Stimulated activated CD4-positive, alpha-beta T cell treated with anti-CD3 and anti-CD28 coated beads, Interleukin-1b, Interleukin-23, amount 100 ng/mL, for 1 hour (primary cell): ENCODE measurements at places on chromosomes 7 and 10.

- no peak for DNase-seq
These were observed 657 bp downstream of the HACD1 start for GRCh38 chr10:17616403-17617030.

DNA sequence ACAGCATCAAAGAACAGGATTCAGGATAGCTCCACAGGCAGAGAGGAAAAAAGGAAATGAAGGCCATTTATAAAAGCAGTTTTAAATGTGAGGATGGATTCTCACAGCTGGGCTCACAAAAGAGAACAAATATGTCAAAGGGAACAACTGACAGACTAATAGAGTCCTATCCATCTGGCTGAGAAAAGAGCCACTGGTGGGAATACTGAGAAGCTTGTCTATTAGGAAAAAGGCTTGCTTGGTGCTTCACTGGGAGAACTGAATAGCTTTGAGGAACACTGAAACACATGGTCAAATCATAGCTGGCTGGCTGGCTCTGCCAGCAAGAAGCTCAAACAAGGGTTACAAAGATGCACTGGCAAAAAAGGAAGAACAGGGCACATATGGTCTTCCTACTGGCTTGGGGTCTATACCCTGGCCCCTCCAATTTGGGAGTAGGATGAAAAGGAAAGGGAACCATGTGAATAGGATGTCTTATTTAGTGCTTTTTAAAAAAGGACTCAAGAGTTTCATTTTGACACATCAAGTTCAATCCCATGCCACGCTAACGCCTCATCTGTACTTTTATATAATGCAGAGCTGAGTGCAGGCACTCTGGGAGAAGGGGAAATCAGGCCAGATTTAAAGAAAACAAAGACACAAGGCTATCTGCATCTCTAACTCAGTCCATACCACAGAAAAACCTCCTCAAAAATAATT, 44.8 kb upstream of the KCNIP2 start:
- DNase-seq, result no peak

- no peak for DNase-seq
These were observed 478.3 kb downstream of the TNS3 start for GRCh38 chr7:47103498-47104205.

DNA sequence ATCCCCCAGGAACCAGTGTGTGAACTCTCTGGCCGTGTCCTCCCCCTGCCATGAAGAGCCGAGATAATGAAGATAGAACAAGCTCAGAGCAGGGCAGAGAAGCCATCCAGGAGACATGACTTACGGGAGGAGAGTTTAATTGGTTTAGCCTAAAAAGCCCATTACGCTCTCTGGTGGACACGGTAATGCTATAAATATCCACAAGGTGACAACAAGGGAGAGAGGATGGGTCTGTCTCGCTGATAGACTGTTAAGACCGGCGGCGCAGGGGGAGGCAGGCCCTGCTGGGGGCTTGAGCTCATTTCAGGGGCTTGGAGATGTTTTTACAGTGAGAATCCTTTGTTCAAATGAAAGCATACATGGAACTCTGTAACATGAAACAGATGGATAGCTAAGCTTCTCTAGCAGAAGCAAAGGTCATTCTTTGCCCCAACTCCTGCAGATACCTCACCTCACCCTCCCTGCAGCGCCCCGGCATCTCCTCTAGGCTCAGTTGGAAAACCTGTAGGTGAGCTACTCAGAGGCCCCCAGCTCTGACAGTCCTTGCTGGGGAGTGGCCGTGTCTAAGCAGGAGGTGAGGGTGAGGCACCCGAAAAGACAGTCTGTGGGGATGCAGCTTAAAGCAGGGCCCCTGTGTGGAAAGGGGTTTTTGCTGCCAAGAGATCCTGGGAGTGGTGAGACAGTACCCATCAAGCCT, 40.8 kb upstream of the LOXL4 start:
- no peak for DNase-seq

GRCh38 chr7:43905956-43906330, 453 bp downstream of the URGCP start:
- no peak for DNase-seq

DNA sequence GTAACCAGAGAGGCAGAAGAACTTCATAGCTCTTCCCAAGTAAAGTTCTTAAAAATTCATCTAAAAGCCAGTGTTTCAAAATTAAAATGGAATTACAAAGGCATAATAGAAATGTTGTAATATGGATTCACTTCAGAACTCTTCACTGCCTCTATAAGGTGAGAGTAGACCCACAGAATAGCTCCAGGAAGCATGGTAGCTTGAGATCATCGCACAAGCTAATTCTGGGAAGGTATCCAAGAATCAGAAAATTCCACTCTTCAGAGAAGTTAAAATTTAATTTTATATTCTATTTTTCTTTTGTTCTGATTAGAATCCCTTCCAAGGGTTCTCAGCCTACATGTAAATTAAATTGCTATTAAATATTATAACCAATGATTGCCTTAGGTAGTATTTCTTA, 1.5 kb upstream of the DHX32 start:
- DNase-seq, result no peak

GRCh38 chr7:86956567-86956966, 102.9 kb downstream of the ELAPOR2 start:
- no peak for DNase-seq

DNA sequence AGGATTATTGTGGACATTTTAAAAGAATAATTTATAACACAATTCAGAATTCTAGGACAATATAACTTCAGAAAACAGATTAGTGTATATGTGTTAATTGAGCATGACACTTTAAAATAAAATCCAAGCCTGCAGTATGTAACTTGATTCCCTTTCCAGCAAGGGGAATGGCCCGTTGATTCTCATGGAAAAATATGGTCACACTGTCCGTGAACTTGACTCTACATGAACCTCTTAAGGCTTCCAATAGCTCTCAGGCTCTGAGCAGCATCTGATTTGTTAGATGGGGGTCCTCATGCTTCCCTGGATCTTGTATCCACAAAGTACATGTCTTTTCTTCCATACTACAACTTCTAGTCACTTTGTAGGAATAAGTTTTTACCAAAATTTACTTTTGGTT, 85.5 kb upstream of the AKR1E2 start:
- DNase-seq, result no peak

DNA sequence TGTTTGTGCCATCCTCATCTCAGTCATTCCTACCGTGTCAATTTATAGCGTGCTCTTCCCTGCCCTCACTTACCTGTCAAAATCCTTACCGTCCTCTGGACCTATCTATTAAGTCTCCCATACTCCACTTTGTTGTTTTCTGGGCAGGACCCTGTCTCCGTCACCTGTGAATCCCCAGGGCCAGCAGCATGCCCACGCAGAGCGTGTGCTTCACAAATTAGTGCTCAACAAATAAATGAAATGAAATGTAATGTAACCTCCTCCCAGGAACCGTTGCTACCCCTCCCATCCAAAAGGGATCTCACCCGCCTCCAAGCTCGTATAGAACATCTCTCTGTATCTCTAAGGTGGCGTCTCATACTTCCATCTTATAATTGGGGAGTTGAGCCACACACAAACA, 589.9 kb upstream of the MGMT start:
- no peak for DNase-seq

DNA sequence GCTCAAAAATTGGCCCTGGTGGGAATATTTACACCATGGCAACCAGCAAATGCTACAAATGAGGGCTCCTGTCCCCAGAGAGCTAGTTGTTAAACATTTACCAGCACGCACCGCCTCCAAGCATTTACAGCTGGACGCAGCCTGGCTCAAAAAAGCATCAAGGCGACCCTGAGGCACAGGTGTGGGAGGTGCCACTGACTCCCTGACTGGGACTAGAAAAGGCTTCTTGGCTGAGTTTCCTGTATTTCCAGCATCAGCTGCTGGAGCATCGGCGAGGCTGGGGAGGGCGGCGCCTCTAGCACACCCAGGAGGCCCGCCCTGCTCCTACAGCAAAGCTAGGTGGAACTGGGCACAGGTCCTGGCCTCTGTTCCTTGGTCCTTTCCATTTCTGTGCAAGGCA, 43.5 kb upstream of the ZRANB1 start:
- no peak for DNase-seq

DNA sequence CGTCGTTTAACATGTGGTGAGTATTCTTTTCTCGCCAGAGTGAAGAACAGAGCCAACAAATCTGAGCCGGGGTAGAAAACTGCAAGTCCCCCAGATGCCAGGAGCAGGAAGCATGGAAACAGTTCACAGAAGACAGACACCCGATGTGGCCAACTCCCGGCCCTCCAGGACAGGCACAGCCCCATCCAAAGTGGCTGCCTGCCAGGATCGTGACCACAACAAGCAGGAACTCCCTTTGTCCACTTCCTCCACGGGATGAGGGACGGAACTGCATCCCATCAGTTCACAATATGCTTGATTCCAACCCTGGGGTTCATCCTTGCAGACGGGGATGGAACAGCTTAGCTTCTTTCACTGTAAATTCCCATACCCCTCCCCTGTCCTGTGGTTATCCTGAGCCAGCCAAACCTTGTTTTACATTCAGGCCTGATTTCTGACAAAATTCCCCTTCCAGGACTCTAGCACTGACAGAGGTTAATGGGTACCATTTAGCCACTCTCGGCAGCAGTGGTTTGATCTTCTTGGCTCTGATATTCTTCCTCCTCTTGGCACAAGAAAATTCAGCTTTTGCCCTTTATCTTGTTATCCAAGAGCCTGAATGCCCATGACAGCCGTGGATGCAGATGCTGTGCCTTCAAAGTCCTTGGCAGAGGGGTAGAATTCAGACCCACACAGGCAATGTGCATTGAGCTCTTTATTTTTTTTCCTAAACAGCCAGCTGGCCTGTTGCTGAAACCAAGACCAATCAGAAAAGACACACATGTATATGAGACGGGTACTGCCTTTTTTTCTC, 105.5 kb upstream of the FAM204A start:
- DNase-seq, result no peak

- no peak for DNase-seq
These were observed 71.2 kb downstream of the ARHGAP21 start for GRCh38 chr10:24652381-24652957.

- no peak for DNase-seq
These were observed 20.1 kb upstream of the NMT2 start for GRCh38 chr10:15188603-15189002.

DNA sequence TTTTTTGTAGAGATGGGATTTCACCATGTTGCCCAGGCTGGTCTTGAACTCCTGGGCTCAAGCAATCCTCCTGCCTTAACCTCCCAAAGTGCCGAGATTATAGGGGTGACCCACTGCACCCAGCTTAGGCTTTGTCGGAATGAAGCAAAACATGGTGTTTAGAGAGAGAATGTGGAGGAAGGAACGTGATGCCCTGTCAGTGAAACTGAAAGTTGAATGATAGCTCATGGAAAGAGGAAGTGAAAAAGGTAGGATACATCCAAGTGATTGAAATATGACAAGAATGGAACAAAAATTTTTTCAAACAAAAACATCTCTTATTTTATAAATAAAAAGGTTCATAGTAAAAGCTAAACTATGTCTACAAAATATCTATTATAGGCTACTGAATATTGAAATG, 5.9 kb downstream of the AKAP9 start:
- no peak for DNase-seq

- DNase-seq, result no peak
These were observed 24.3 kb upstream of the EMX2 start for GRCh38 chr10:117518246-117518645.

DNA sequence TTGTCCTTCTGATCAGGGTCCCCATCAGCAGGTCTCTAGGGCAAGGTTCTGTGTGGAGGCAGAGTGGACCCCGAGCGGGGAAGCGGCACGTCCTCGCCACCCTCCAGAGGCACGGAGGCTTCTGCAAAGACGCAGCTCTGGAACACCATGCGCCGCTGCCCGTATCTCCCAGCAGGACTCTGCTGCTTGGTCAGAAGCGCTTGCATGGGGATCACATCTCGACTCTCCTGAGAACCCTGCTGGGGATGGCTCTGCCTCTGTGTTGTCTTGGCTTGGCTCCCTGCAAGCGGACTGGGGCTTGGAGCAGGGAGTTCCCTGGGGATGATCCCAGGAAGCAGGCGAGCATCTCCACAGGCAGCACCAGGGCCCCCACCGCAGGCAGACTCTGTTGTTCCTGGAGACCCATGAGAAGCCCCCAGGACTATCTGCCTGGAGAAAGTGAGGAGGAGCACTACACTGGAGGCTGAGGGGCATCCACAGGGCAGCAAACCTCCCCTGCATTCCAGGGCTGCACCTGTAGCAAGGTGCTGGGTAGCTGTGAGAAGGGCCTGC, 520.5 kb downstream of the GLRX3 start:
- DNase-seq, result no peak

GRCh38 chr7:75689246-75690099, 49.3 kb downstream of the HIP1 start:
- no peak for DNase-seq

- DNase-seq, result no peak
These were observed 262.2 kb upstream of the TCERG1L start for GRCh38 chr10:131573707-131574106.

DNA sequence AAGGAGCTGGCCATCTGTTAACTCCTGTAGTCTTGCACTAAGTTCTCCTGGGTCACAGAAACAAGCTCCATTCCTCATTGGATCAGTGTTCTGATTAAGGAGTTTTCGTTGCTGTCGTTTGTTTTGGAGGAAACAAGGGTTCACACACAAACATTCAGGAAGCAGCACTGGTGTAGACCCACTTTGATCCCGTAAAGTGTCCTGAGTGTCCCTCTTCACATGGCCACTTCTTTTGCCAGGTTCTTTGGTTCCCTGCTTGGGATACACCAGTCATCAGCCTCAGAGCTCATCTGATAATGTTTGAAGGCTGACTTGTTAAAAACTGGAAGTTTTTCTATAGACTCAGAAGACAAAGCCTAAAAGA, 10.9 kb downstream of the PDK4 start:
- no peak for DNase-seq

GRCh38 chr10:86229376-86229775, 137.2 kb downstream of the GRID1 start:
- DNase-seq, result no peak

GRCh38 chr7:55036950-55037736, 18.3 kb downstream of the EGFR start:
- DNase-seq, result no peak

DNA sequence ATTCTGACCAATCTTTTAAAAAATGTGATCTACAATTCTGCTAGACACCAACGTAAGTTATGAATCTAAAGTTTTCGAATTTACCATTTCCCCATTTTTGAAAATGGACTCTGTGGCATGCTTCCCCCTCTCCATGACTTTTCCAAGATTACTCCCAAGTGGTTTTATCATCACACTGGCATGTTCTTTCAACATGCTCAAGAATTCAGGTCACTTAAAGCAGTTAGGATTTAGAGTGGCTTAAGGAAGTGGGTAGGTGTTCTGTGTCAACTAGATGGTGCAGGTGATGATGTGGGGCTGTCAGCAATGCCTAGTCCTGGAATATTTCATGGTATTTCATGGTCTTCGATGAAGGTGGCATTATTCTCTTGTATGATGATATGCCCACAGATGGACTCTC, 164.0 kb upstream of the ASAH2 start:
- DNase-seq, result no peak

DNA sequence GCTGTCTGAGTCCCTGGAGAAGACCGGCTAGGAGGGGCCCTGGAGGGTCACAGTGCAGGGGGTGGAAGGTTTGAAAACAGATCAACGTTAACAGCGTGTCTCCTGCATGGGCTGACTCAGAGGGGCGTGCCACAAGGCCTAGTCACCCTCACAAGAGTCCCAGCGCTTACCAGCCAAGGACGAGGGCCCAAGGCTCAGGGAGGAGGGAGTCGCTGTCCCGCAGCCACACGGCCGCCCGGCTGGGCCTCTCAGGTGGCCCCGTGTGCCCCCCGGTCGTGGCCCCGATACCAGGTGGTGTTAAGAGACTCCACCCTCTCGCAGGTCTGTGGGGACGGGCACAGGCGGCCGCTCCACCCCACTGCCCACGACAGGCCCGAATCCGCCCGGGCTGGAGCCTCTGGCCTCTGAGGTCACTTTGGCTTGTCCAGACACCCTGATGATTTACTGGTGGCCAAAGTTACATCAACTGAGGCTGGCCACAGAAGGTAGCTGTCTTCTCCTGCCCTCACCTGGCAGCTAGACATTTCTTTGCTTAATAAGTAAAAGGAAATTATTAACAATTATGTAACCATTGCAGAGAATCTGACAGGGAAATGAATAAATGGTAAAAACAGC, 34.0 kb downstream of the FAM20C start:
- DNase-seq, result no peak
